WTC11 (cell line): ENCODE measurements at places on chromosomes 2 and 18. TPM values are rescaled to one million over a fixed set of nuclear protein-coding genes. Genes with fewer than 3 reads are reported as not detected.

- peaks cover 16% of the 10 kb centered on the region; the same call in 1 of the 2 replicates for H3K36me3 ChIP-seq
- H3K4me1 ChIP-seq = no peaks in the 10 kb centered on the region
- H3K27me3 ChIP-seq = no peaks in the 10 kb centered on the region
- H3K4me3 ChIP-seq = no peak overlapping the region
- DNase-seq = no peak
Measured at GRCh38 chr2:125424266-125424785, 1231.6 kb upstream of the GYPC start.

Gene CNGA3
- not detected in 3 replicates for total RNA-seq

DNA sequence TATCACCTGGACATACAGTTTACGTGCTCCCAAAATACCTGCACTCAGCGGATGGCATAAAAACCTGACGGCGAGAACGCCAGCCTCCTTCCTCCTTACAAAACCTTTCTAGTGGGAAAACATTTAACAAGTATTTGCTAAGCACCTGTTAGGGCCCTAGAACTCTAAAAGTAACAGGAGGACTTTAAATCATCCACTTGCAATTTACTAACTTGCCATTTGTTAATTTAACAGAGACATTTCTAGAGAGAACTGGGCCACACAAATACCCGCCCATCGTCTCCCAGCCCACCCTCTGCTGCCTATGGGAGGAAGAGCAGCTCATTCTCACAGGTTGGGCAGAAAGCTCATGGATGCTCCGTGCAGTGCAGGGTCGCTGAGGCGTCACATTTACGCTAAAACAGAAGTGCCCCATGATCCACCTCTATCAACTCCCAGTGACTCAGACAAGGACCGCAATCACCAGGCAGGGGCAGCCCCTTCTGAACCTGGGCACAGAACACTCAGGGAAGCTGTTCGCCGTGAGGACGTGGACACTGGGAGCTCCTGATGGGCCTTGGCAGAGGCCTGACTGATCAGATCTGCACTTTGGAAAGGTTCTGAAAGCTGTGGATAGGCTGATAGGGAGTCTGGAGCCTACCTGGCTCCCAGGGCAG, 106.9 kb downstream of the HDAC4 start:
- peaks cover 83% of the 10 kb centered on the region for H3K4me1 ChIP-seq
- H3K27ac ChIP-seq = peak overlapping the region; percentile 97
- peak; percentile 9 for DNase-seq
- H3K4me3 ChIP-seq = no peak overlapping the region

Gene TBC1D8
- total RNA-seq = 30.3 to 51.7 TPM (median 32.0 TPM) in 3 replicates

GRCh38 chr18:75142677-75143076, 66.3 kb downstream of the PTGR3 start:
- no peaks in the 10 kb centered on the region; the same call in 1 of the 2 replicates for H3K27me3 ChIP-seq
- no peaks in the 10 kb centered on the region for H3K4me1 ChIP-seq
- no peak overlapping the region for H3K27ac ChIP-seq

Gene DHRS9
- not detected in 3 replicates for total RNA-seq

DNA sequence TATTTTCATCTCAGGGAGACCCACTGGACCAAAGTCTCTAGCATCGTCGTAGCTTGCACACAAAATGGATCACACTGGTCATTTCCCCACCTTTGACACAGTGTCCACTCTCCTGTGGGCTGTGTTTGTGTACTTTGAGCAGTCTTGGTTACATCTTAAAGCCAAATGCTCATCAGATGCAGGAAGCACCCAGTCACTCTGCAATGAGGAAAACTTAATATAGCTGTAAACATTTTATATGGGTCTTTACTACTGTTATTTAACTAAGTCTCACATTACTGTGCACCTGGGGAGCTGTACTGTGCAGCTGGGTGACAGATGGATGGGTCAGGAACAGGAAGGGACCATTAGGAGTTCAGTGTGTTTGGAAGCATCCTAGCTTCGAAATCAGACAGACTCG, 109.0 kb upstream of the CXCR4 start:
- no peak overlapping the region for H3K27ac ChIP-seq
- peaks cover 13% of the 10 kb centered on the region for H3K4me1 ChIP-seq
- no peak for DNase-seq
- H3K4me3 ChIP-seq = no peak overlapping the region
- no peaks in the 10 kb centered on the region for H3K27me3 ChIP-seq
- H3K36me3 ChIP-seq = 0 out of 2 replicates have a peak, but pooled peaks cover 6% of the 10 kb centered on the region

GRCh38 chr18:26207937-26208336, 18.3 kb upstream of the TAF4B start:
- no peak overlapping the region for H3K27ac ChIP-seq
- no peak overlapping the region for H3K4me3 ChIP-seq
- H3K36me3 ChIP-seq = no peaks in the 10 kb centered on the region
- H3K4me1 ChIP-seq = no peaks in the 10 kb centered on the region
- no peak for DNase-seq

GRCh38 chr2:20513946-20514345, 67.1 kb downstream of the RHOB start:
- DNase-seq = no peak
- H3K27ac ChIP-seq = no peak overlapping the region
- no peak overlapping the region for H3K4me3 ChIP-seq
- peaks cover 13% of the 10 kb centered on the region for H3K4me1 ChIP-seq
- H3K27me3 ChIP-seq = peaks cover 5% of the 10 kb centered on the region; the same call in 1 of the 2 replicates

Gene DCDC2C
- not detected in 3 replicates for total RNA-seq

- peaks cover 21% of the 10 kb centered on the region for H3K36me3 ChIP-seq
- no peak overlapping the region for H3K27ac ChIP-seq
- no peaks in the 10 kb centered on the region for H3K4me1 ChIP-seq
- H3K27me3 ChIP-seq = no peaks in the 10 kb centered on the region; the same call in 1 of the 2 replicates
- DNase-seq = no peak
Measured at GRCh38 chr2:3667151-3667631, 9.2 kb downstream of the ALLC start.

Gene MAB21L4
- total RNA-seq = not detected in 3 replicates

- H3K27me3 ChIP-seq = no peaks in the 10 kb centered on the region
- no peak for DNase-seq
- peaks cover under 1% of the 10 kb centered on the region for H3K4me1 ChIP-seq
- no peaks in the 10 kb centered on the region for H3K36me3 ChIP-seq
- no peak overlapping the region for H3K4me3 ChIP-seq
Measured at GRCh38 chr18:60675801-60676200, 303.2 kb upstream of the MC4R start.

- H3K4me1 ChIP-seq = no peaks in the 10 kb centered on the region
- H3K4me3 ChIP-seq = no peak overlapping the region
- H3K36me3 ChIP-seq = no peaks in the 10 kb centered on the region
- no peak for DNase-seq
Measured at GRCh38 chr2:78876316-78876688, 149.2 kb upstream of the REG3G start.

GRCh38 chr2:189719571-189719970, 43.0 kb downstream of the OSGEPL1 start:
- no peak overlapping the region for H3K27ac ChIP-seq
- peaks cover 2% of the 10 kb centered on the region for H3K27me3 ChIP-seq
- no peak overlapping the region for H3K4me3 ChIP-seq

DNA sequence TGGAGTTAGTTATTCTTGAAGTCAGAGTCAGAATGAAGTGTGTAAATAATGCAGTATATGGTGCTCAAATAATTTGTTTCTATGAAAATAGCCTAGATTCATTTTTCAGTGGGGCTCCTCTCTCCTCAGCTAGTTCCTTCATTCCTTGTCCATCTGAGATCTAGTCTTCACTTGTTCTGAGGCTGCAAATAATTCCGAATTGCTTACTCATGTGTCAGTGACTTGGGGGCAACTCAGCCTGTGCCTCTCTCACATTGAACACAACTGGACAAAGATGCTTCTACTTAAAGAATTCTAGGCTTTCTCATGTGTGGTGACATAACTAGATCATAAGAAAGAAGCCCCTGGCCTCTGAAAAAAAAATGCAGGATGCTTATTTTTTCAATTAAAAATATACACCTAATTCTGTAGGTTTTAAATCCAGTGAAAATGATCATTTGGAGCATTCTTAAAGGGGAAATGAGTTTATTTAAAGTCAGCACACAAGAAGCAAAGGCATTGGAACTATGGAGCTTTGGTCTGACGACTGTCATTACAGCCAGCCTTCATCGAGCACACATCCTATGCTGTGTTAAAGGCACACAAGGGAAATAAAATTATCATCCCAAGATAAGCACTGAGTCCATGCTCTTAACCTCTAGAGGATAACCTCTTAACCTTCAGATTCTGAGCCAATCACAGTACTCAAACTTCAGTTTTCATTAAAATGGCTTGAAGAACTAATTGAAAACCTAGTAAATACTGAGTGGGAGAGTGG, 24.8 kb upstream of the SCN7A start:
- no peaks in the 10 kb centered on the region for H3K36me3 ChIP-seq
- no peak overlapping the region for H3K27ac ChIP-seq
- DNase-seq = no peak
- H3K4me3 ChIP-seq = no peak overlapping the region
- H3K27me3 ChIP-seq = no peaks in the 10 kb centered on the region

DNA sequence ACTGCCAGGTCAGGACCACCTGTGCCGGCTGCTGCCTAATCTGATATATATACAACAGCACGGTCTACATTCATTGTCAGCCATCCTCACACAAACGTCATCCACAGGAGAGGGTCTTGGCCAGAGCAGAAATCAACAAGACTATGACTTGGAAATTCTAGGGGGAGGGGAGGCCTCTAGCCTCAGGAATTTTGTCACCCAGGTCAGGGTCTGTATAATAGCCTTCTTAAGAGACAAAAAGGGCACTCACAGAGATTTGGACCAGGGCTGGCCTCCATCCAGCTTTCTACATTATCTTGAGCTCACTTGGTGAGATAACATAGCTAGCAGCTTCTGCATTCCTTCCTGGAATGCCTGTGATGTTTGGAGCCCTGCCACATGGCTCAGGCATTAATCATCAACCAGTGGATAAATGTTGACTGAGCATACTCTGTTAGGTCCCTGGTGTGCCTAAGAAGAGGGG, 50.4 kb upstream of the CTIF start:
- no peak overlapping the region for H3K4me3 ChIP-seq
- DNase-seq = no peak
- H3K4me1 ChIP-seq = no peaks in the 10 kb centered on the region
- no peak overlapping the region for H3K27ac ChIP-seq
- no peaks in the 10 kb centered on the region; the same call in 1 of the 2 replicates for H3K27me3 ChIP-seq

GRCh38 chr2:150911766-150912280, 349.8 kb downstream of the RBM43 start:
- H3K4me3 ChIP-seq = no peak overlapping the region
- peaks cover 13% of the 10 kb centered on the region for H3K36me3 ChIP-seq
- peaks cover 19% of the 10 kb centered on the region for H3K4me1 ChIP-seq
- no peak for DNase-seq
- peak overlapping the region; percentile 15 for H3K27ac ChIP-seq

Gene ADD2
- 164 to 196 TPM (median 187 TPM) in 3 replicates for total RNA-seq

Gene SERPINB12
- total RNA-seq = not detected in 3 replicates

DNA sequence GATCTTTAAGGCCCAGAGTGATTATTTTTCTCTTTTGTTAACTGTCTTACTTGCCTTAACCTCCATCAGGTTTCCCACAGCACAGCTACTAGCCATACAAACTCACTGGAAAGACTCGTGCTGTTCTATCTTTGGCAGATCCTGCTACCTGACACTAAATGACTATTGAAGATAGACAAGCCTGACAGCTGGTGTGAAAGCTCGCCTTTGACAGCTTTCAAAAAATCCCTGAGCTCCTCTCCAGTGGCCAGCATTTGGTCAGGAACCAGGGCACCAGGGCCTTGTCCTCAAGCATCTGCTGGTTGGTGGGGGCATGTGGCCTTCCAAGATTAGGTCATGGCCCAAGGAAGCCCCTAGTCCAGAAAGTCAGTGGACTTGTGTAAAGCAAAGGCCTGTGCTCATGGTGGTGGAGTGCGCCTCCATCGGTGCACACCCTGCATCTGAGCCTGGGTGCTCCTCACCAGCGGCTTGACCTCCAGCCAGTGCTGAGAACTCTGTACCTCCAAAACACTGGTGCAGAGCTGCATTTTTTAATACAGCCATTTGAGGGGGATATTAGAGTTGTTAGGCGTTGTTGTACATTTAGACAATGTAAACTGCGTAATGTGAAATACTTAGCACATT, 158.5 kb downstream of the NCK2 start:
- H3K4me3 ChIP-seq = no peak overlapping the region
- peaks cover 6% of the 10 kb centered on the region for H3K36me3 ChIP-seq
- no peaks in the 10 kb centered on the region for H3K4me1 ChIP-seq
- H3K27me3 ChIP-seq = no peaks in the 10 kb centered on the region
- no peak for DNase-seq

GRCh38 chr2:38375696-38376345, 1.3 kb downstream of the ATL2 start:
- H3K4me3 ChIP-seq = peak overlapping the region; percentile 87
- H3K36me3 ChIP-seq = no peaks in the 10 kb centered on the region
- no peaks in the 10 kb centered on the region for H3K27me3 ChIP-seq
- H3K4me1 ChIP-seq = peaks cover 48% of the 10 kb centered on the region
- DNase-seq = peak; percentile 41
- H3K27ac ChIP-seq = peak overlapping the region; percentile 37; the same call in 1 of the 2 replicates

DNA sequence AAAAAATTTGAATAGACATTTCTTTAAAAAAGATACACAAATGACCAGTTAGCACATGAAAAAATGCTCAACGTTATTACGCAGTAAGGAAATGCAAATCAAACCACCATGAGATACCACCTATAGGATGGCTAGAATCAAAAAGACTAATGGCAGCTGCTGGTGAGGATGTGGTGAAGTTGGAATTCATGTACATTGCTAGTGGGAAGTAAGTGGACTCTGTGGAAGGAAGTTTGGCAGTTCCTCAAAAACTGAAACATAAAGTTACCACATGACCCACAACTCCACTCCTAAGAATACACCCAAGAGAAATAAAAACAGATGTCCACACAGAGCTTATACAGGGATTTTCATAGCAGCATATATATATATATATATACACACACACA, 51.2 kb downstream of the MBP start:
- H3K27me3 ChIP-seq = peaks cover 6% of the 10 kb centered on the region
- H3K27ac ChIP-seq = no peak overlapping the region
- DNase-seq = no peak

Gene PPP1CB
- 122 to 133 TPM (median 124 TPM) in 3 replicates for total RNA-seq

Gene LAMA3
- 0.50 to 0.89 TPM (median 0.83 TPM) in 3 replicates for total RNA-seq

- H3K4me1 ChIP-seq = peaks cover 6% of the 10 kb centered on the region
- no peak overlapping the region for H3K27ac ChIP-seq
- no peaks in the 10 kb centered on the region for H3K36me3 ChIP-seq
- no peak overlapping the region for H3K4me3 ChIP-seq
- peaks cover 3% of the 10 kb centered on the region; the same call in 1 of the 2 replicates for H3K27me3 ChIP-seq
- DNase-seq = peak; percentile 80
Measured at GRCh38 chr2:232438951-232439757, 16.8 kb upstream of the ALPI start.

- H3K4me1 ChIP-seq = peaks cover 73% of the 10 kb centered on the region
- no peak for DNase-seq
- no peak overlapping the region for H3K4me3 ChIP-seq
- H3K27ac ChIP-seq = no peak overlapping the region
- no peaks in the 10 kb centered on the region for H3K27me3 ChIP-seq
Measured at GRCh38 chr2:8577573-8577972, 104.3 kb upstream of the ID2 start.

- no peaks in the 10 kb centered on the region; the same call in 1 of the 2 replicates for H3K27me3 ChIP-seq
- H3K36me3 ChIP-seq = no peaks in the 10 kb centered on the region
Measured at GRCh38 chr2:217158928-217159327, 299.1 kb upstream of the TNP1 start.

GRCh38 chr2:207048416-207048815, 109.1 kb downstream of the CPO start:
- DNase-seq = no peak
- H3K36me3 ChIP-seq = no peaks in the 10 kb centered on the region
- H3K27ac ChIP-seq = no peak overlapping the region

Gene SAG
- 0.14 TPM in 1 of 3 replicates, not detected in the others for total RNA-seq
